Putamen (tissue), 1 donor: ENCODE measurements at places on chromosomes 11 and 22.

- no peak for DNase-seq
Observed at GRCh38 chr22:33504941-33505625, 415.2 kb downstream of the LARGE1 start.

DNA sequence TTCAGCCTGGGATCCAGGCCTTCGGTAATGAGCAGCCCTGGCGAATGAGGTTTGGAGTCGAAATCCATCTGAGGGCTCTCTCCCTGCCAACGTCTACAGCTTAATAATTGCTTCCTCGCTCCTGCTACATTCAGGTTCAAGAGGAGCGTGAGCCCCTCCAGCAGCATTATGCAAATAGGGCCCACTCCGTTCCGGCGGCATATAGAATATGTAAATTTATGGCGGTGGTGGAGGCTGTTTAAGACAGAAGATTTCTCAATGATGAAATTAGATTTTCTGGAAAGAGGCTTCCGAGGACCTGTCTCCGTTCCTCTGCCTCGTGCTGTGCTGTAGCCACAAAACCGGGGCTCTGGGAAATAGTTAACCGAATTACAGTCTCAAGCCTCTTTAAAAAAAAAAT lies 402.8 kb downstream of the MIAT start:
- DNase-seq = peak; percentile 50

- DNase-seq = no peak
Observed at GRCh38 chr22:37147186-37147990, 2.3 kb downstream of the IL2RB start.

DNA sequence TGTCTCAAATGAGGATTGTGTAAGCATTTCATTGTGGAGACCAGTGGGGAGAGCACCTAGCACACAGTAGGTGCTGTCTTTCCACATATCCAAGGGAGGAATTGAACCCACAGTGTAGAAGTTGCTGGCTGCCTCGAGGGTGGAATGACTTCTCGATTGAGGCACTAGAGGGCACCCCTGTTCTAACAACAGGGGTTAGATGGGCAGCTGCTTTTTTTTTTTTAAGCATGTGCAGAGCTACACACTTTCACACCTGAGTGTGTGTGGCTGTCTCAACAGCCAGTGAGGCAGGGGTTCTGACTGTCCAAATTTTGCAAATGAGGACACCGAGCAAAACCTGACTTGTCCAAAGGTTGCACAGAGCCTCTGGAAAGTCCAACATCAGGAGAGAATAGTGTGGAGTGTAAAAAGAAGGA lies 118.2 kb upstream of the CRYBB3 start:
- no peak for DNase-seq

- peak; percentile 58 for DNase-seq
Observed at GRCh38 chr11:104772806-104773241, 125.4 kb downstream of the CASP12 start.

DNA sequence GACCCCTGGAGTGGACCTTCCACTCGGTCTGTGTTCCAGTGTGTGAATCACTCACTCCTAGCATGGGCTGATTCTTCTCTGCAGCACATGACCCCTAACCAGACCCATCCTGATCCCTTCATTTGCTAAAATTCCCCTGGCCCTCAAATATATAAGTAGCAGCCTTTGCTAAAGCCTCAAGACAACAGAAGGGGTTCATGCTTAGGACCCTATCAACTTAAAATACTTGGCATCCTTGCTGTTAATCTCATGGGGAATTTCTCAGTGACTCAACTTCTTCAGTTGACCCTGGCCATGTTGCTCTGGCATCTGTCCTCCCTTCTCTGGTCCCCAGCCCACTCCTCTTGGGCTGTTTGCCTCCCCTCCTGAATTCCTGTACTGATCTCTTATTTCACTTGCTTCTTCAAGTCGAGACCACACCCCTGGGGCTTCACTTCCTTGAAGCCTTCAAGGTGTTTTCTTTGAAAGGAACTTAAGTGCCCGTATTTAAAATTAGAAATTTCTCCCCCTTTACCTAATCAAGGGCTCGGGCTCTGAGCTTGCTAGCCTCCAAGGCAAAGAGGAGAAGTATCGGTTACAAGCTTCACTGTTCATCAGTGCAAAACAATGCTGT lies 23.6 kb downstream of the NNMT start:
- no peak for DNase-seq

GRCh38 chr11:24437123-24437522 lies 59.7 kb upstream of the LUZP2 start:
- DNase-seq = no peak

DNA sequence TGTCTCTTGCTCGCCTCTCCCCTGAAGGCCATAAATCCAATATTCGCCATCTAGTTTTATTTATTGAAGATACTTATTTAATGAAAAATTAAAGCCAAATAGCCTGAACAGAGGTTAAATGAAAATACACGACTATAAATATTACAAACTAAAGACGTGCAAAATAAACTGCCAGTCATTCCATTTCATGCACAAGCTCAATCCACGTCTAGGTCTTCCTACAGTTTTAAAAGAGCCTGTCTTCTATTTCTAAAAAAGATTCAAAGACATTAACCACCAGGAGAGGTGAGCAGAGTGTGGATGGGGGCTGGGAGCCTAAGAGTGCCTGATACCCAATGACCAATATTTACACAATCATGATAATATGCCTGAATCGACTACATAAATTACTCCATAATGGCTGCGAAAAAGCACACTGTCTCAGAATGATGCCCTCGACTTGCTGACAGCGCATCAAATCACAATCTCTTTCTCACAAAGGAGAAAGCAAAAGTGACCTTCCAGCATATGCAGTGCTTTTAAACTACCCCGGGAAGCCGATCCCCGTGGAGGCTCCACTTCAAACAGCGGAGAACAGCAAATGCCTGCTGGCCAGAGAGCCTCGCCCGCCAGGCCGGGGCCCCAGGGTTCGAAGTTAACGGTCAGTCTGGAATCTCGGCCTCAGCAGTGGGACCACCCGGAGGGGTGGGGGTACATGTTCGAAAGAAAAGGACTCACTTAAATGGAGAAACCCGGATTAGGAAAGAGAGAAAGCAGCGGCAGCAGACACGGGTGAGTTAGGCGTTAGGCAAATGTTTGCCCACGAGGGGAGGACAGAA lies 1.7 kb downstream of the FCHSD2 start:
- DNase-seq = peak; percentile 32

DNA sequence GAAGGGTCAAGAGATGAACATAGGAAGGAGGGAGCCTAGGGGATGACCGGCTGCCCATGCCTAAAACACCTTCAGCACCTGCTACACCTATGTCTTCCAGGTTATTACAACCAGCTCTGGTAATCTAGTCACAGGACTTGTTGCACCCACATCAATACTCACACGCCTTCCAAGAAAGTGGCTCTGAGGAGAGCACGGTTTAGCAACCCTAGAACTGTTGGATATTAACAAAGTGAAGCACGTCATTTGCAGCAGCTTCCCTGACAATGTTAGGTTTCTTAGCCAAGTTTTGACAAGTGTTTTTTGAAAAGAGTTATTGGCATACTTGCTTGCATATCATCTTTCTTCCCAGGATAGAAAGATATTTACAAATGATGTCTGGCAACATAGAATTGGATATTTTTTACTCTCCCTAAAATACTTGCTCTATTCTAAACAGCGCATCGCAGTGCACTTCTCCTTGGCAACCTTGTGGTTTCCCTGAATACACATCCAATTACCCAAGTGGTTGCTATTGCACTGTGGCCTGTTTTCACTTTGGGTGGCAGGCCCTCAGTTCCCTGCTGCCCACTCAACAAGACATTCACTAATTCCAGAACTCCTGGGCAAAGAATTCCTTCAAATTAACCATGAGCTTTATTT lies 94.3 kb upstream of the ARHGAP42 start:
- no peak for DNase-seq

DNA sequence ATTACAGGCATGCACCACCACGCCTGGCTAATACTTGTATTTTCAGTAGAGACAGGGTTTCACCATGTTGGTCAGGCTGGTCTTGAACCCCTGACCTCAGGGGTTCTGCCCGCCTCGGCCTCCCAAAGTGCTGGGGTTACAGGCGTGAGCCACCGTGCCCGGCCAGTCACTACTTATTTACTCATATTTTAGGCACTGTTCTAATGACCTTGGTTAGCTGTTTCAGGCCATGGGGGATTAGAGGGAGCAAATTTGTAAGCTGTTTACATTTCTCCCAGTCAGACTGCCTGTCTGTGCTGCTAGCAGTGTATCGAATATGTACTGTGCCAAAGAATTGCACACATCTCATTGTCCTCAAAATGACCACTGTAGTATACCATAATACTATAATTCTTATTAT lies 32.7 kb upstream of the PACSIN2 start:
- no peak for DNase-seq

DNA sequence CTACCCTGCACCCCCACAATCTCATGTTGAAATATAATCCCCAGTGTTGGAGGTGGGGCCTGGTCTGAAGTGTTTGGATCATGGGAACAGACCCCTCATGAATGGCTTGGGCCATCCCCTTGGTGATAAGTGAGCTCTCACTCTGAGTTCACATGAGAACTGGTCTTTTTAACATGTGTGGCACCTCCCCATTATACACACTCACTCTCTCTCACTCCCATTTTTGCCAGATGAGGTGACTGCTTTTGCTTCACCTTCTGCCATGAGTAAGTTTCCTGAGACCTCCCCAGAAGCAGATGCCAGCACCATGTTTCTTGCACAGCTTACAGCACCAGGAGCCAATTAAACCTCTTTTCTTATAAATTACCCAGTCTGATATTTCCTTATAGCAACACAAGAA lies 32.1 kb upstream of the DRD2 start:
- no peak for DNase-seq

DNA sequence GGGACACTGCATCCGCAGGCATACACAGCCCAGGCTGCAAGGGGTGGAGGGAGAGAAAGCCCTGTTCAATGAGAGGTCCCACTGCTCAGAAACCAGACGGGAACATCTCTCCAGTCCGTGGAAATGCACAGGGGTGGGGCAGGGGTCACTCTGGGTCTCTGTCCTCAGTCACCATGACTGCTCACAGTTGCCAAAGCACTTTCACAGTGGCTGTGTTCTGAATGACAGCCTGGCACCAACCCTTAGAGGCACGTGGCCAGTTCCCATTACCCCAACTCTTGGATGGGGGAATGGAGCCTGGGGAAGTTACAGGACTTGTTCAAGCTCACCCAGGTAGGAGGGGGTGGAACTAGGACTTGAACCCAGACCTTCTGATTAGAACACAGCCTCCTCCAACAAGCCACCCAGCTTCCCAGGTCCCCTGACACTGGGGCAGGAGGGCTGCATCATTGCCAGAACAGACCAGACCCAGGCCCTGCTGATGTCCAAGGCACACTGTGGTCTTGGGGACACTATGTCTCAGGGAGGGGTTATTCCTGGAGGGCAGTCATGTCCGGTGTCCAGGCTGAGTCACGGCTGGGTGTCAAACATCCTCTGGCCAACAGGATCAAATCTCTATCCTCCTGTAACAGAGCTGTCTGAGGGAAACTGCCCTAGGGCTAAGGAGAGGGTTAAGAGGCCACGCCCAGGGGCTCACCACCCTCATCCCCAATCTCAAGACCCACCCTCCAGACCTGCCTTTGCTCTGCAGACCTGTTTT lies 8.2 kb downstream of the ZNF70 start:
- no peak for DNase-seq

GRCh38 chr11:129286813-129287212 lies 88.8 kb upstream of the BARX2 start:
- DNase-seq = no peak
